SK-N-SH (cell line): ENCODE measurements at places on chromosomes 11 and 22.

DNA sequence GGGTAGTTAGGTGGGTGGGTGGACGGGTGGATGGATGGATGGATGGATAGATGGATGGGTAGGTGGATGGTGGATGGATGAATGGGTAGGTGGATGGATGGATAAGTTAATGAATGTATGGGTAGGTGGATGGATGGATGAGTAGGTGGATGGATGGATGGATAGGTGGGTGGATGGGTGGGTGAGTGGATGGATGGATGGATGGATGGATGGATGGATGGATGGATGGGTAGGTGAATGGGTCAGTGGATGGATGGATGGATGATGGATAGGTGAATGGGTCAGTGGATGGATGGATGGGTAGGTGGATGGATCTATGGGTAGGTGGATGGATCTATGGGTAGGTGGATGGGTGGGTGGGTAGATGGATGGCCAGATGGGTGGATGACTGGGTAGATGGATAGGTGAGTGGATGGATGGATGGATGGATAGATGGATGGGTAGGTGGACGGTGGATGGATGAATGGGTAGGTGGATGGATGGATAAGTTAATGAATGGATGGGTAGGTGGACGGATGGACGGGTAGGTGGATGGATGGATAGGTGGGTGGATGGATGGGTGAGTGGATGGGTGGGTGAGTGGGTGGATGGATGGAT is 41.5 kb upstream of the RTL6 start:
- no peak for DNase-seq

GRCh38 chr11:122517403-122518379 is 137.8 kb upstream of the UBASH3B start:
- DNase-seq: no peak

DNA sequence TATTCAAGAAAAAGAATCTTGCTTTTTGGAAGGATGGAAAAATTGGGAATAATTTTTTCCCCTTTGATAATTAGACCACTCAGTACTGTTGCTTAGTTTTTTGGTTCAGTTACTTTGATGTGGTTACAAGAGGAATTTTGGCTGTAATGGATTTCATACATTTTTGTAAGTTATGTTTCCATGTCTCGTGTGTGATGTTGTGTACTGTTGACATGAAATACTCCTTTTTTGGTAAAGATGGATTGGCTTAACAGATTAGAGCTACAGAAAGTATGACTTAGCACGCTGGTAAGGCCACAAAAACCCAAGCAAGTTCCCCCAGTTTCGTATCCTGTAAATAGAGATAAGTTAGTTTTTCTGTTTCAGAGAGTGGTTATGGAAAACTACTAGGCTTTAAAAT is 11.9 kb downstream of the TBCEL start:
- DNase-seq: no peak

DNA sequence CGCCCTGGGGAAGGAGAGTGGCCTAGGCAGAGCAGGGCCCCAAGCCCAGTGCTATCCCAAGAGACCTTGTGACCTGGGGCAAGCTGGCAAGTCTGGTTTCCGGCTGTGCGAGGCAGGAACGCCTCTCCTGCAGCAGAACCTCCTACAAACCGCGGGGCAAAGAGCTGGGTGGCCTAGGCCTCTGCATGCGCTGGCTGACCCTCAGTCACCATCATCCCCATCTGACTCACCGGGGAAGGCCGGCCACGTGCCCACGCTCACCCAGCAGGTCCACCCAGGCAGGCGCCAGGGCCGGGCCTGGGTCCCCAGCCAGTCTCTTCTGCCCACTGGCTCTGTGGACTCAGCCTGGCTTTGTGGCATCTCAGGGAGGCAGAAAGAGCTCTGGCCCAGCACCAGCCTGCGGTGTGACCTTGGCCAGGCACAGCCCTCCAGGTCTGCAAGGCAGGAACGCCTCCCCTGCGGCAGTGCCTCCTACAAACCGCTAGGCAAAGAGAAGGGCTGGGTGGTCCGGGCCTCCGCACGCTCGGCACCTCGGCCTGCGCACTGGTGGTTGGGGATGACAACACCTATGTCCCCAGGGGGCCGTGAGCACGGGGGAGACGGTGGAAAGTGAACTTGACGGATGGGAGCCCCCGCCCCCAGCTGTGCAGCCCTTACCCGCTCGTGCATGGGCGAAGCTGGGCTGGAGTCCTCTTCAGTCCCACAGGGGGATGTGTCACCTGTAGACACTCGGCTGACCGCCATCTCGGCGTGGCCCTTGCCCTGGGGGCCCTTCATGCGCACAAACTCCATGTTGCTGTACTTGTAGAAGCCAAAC is 38.2 kb downstream of the KIAA0930 start:
- DNase-seq: no peak

DNA sequence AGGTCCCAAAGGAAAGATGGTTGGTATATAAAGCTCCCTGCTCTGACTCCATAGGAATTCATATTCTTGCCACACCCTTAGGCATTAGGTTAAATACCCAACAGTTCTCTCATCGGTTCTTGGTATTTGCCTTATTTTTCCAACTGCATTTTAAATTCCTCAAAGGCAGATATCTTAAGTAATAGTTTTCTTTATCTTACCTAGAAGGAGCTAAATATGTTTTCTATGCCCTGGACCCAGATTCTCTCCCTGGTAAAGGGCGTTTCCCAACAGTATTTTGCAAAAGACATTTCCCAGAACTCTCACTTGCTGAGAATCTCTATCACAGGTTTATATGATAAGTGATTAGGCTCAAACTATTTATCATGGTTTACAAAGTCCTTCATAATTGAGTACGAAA is 158.6 kb upstream of the BDNF start:
- no peak for DNase-seq

DNA sequence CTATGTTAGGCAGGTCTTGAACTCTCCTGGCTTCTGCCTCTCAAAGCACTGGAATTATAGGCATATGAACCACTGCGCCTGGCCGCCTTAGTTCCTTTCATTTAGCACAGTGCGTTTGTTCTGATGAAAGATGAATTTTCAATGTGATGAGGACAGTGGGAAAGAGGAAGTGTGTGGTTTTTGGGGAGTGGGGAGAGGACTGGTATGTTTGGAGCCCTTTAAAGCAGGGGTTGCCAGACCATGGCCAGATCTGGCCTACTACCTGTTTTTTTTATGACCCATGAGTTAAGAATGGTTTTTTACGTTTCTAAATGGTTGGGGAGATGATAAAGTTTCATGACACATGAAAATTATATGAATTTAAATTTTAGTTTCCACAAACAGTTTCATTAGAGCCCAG is 12.5 kb downstream of the ATXN10 start:
- no peak for DNase-seq

- peak; percentile 86 for DNase-seq
Observed at GRCh38 chr11:116641561-116642045, 131.2 kb downstream of the BUD13 start.

DNA sequence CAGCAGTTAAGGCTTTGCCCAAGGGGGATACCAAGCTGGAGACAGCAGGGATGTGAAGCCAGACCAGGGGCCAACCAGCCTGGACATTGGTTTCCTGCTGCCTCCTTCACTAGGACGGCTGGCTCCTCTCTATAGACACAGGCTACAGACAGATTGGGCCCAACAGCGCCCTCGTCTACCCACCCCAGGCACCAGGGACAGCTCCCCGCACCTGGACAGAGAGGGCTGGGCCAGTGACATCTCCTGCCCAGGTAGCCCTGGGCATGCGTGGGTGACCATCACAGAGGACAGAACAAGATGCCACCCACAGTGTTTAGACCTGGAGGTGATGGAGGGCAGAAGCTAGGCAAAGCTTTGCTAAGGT is 1.2 kb downstream of the DKK3 start:
- no peak for DNase-seq

- peak; percentile 61 for DNase-seq
Observed at GRCh38 chr22:36384766-36385481, 2.8 kb downstream of the MYH9 start.

DNA sequence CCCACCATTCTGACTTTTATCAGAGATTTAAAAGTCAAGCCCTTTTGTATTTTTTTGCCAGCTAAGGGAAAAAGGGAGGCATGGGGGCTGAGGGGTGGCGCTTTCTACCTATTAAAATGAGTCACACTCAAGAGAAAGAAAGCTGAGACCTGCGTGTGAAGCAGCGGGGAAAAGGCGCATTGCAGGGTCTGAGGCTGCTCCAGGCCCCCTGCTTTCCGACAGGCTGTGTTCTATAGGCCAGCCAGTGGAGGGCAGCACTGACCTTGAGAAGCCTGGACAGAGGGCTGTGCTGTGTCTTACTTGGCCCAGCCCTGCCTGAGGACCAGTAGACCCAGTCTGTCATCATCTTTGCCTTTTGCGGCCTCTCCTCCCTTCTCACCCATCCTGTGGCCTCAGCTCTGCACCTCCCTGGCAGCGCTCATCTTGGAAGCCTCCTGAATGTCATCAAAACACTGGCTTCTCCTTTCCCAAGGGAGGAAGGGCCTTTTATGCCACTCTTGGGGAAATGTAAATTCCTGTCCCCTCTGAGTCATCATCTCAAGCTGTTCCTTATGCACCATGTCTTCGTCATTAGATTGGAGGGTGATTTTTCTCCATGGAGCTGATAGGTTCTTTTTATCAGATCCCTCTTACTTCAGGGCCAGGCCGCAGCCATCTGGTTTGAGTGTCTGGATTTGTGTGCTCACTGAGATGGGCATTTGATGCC is 12.6 kb upstream of the MAPK8IP1 start:
- DNase-seq: peak; percentile 88

DNA sequence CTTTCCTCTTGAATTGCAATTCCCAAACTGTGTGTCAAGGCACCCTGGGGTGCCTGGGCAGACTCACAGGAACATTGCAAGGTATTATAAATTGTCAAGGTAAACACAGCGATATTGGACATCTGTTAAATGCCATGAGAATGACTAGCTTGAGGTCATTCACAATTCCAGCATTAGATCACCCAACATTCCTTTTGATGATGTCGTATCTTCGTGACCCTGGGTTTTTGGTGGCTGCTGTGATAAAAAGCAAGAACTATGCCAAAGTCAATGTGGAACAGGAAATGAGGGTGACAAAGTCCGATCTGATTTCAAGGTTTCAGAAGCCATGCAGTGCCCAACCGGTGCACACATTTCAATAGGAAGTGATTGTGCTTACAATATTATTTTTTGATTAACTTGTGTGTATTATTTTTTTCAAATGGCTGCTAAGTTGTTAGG is 458.4 kb downstream of the MIAT start:
- DNase-seq: no peak

GRCh38 chr11:80365980-80366379 is 925.1 kb upstream of the TENM4 start:
- DNase-seq: no peak

DNA sequence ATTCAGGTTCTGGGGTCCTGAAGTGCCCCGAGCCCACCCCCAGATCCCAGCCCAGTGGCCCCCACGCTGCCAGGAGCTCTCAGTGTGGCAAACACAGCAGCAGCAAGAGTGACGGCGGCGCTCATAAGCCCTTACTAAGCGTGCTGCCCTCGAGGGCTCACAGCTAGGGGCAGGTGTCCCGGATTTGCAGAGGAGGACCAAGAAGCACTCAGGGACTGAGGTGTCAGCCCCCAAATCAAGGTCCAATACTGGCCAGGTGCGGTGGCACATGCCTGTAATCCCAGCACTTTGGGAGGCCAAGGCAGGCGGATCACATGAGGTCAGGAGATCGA is 25.4 kb downstream of the CELSR1 start:
- DNase-seq: no peak

GRCh38 chr11:2857918-2858317 is 27.7 kb downstream of the CDKN1C start:
- peak; percentile 69 for DNase-seq

DNA sequence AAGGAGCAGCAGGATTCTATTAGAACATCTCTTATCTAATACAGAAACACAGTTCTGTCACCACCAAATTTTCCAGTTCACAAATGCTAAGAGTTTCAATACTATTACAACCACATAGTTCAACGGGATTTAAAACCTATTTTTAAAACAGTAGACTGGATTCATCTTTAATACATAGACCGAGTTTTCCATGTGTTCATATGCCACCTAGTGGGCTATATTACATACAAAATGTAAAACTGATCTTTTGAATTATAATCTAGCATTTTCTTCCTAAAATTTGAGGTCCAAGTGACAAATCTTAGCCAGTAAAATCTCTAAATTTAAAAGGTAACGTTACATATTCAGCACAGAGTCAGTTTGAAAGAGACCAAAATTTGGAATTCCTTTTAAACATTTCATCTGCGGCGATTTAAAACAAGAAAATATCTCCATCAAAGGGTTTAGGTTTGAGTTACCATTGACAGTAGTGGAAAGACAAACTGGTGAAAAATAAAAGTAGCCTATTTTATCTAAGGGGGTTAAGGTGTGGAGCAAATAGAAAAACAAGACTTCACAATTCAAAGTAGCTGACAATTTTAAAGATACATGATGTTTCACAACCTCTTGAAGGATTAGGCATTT is 269.3 kb upstream of the MPPED2 start:
- DNase-seq: peak; percentile 12

- no peak for DNase-seq
Observed at GRCh38 chr11:45288339-45288738, 2.2 kb upstream of the SYT13 start.

- DNase-seq: no peak
Observed at GRCh38 chr11:118005224-118006152, 19.3 kb downstream of the IL10RA start.

DNA sequence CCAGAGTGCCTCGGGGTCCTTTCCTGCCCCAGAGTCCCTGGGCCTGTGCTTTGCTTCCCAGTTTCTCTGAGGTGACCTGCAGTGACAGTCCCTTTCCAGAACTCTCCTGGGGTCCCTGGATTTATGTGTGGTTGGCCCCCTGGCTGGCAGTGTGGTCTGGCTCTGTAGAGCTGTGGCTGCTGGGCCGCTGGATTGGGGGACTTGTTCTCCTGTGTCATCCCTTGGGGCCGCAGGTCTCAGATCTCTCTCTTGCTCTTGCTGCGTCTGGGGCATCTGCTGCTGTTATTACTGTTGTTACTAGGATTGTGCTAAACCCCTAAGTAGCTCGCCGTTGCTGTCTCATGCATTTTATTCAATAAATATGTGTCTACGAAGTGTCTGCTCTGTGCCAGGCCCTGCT is 31.9 kb downstream of the FAM83F start:
- no peak for DNase-seq

DNA sequence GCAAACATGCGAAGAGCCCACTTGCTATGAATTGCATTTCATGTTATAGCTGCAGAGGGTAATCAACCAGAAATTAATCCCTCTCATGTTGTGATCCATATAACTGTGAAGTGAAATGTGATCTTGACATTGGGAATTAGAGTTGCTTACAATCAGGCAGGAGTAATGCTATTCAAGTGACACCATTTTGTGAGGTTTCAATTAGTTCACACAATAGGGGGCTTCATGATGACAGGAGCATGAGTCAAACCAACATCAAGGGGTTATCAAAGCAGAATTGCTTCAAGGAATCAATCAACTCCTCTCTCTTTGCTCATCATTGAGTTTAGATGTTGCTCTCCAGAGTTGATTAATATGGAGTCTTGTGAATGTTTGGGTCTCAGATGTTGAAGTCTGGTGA is 1585.2 kb upstream of the TENM4 start:
- DNase-seq: no peak

GRCh38 chr11:59918987-59919589 is 19.1 kb upstream of the OOSP1 start:
- DNase-seq: peak; percentile 29
